ENCODE measurements at places on chromosomes 13 and 19.

- no peak for DNase-seq
Measured at GRCh38 chr13:112893207-112893569, 75.8 kb upstream of the MCF2L start.

GRCh38 chr19:47190167-47190727, 40.8 kb downstream of the BBC3 start:
- DNase-seq, result no peak

GRCh38 chr19:44303976-44304568, 753 bp downstream of the ZNF235 start:
- DNase-seq, result no peak

GRCh38 chr13:69461397-69461796, 646.2 kb upstream of the ATXN8OS start:
- no peak for DNase-seq

DNA sequence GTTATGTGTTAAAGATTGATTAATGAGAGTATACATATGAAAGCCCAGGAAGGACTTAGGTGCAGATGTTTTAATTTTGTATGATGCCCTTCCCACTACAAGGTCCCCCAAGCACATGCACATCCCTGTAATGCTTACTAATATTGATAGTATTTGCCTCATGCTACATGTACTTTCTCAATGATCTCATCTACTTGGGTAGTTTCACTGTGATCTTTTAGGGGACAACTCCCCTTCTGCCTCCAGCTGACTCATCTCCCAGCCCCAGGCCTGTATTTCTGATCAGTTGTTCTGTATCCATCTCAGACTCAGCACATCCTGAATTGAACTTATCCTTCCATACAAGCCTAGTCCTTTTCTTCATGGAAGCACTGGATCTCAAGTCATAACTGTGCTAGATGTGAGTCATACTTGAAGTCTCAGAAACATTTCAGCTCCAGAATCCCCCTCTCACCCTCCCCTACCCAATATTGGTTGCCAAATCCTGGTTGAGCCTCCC, 49.4 kb upstream of the INTS6 start:
- no peak for DNase-seq

- no peak for DNase-seq
Measured at GRCh38 chr19:52936954-52937325, 13.7 kb upstream of the ZNF888 start.

DNA sequence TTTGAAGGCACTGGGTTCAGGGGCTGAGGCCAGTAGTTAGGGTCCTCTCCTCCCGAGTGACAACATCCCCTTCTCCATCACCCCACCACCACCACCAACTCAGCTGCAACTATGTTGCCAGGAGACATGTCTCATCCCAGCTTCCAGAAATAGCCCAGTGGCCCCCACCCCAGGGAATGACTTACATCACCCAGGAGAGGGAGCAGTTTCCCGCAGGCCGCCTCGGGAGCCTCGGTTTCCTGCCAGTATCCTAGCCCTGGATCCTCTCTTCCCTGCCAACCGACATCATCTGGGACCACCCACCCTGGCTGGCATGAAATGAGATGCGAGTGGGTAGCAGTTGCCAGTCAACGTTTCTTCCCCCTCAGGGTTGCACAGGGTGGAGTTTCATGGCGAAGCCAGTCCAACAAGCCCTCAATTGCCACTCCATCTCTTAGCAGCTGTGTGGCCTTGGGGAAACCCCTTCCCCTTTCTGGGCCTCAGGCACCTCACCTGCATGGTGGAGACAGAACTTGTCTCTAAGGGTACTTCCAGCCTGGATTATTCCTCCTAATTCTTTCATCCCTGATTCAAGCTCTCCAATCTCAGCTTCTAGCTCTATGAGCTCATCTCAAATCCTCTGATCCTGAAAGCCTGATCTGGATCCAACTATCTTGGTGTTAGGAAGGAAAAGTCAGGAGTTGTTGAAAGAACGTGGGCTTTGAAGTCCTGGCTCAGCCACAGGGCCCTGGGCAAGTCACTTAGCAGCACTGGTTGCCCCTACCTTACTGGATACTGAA, 3.9 kb upstream of the GSK3A start:
- no peak for DNase-seq

DNA sequence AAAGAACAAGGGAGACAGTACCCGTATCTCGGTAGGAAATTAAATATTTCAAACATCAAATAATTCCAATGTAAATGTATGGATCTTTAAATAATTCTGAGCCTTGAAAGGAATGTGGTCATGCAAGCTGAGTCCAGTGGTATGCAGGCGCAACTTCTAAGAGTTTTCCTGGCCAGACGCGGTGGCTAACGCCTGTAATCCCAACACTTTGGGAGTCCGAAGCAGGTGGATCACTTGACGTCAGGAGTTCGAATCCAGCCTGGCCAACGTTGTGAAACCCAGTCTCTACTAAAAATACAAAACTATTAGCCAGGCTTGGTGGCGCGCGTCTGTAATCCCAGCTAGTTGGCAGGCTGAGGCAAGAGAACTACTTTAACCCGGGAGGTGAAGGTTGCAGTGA, 1.1 kb upstream of the ZNF845 start:
- DNase-seq, result no peak

GRCh38 chr19:1389033-1389940, 5.6 kb downstream of the NDUFS7 start:
- no peak for DNase-seq

DNA sequence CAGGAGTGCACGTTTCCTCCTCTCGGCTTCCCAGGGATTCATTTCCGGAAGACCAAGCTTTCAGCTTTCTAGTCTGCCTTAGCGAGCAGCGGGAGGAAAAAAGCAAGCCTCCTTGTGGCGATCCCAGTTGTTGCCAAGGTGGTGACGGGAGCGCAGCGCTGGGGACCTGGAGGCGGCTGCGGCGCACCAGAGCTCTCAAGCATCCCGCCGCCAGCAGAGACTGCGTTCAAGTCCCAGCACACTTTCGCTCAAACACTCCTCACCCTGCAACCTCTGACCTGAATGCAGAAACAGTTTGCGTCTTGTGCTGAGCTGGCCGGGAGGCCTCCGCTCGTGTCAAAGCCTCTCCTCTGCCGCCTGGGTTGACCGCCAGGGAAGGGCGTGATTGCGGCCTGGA, 4.9 kb downstream of the GSX1 start:
- no peak for DNase-seq

DNA sequence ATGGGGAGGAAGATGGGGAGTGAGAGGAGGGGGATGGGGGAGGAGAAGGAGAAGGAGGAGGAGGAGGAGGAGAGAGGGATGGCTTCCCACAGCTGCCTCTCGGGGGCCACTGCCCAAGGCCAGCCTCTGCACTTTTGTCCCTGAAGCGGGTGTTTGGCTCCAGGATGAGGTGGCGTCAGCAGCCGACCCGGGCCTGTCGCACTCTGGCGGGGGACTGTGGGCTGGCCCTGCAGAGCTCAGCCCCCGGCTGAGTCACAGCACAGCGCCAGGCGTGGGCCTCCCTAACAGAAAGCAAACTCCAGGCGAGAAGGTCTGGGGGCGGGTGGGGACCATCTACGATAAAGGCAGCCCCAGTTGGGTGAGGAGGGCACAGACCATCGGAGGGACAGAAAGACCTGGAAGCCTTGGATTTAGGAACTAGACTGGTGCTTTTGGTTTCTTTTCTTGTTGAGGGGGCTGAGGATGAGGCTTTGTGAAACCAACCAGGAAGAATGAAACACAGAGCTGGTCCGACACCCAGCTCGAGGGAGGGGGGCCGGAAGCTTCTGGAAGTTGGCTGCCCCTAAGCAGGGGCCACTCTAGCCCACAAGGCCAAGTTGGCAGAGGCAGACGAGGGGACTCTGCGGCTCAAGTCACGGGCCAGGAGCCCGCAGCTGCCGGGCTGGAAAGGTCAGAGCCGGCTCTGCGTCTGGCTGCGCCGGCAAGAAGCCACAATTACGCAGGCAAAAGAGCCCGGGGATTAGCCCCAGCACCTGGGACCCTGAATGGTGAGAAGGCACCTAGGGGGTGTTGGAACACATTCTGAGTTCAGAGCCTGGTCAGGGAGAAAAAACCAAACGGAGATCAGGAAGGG, 18.2 kb downstream of the LSM4 start:
- DNase-seq, result peak; percentile 83

- DNase-seq, result no peak
Measured at GRCh38 chr13:50721672-50721992, 121.9 kb downstream of the DLEU7 start.

GRCh38 chr19:44856421-44857083, 10.5 kb downstream of the NECTIN2 start:
- DNase-seq, result no peak

DNA sequence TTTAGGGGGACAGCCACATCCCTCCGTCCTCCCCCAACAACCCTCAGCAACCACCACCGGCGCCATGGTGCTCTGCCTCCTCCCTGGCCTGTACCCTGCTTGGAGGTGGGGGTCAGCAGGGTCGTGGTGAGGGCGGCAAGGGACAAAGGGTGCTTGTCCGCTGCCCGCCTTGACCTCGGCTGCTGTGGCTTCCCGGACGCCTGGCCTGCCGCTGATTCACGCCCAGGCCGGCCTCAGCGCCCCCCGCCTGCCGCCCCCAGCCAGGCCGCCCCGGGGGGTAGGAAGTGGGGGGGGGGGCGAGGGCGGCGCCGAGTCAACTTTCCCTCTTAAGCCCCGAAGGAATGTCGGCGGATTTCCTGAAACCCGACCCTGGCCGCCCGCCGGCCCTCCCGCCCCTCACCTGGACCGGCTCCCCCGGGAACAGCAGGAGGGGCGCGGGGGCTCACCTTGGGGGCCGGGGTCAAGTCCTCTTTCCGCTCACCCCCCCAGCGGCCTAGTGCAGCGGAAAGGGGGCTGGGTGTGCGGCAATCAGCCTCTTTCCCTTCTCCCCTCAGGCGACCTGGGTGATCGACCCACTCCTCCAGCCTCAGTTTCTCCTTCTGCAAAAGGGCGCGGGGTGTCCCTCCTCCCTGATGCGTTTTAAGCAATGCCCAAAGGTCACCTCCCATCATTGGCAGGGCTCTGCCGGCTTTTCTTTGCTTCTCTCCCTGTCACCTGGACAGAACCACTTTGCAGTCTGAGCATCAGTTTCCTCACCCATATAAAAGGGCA, 1.9 kb upstream of the TMEM59L start:
- DNase-seq, result no peak

- no peak for DNase-seq
Measured at GRCh38 chr13:109859216-109859835, 72.9 kb upstream of the IRS2 start.

- no peak for DNase-seq
Measured at GRCh38 chr13:98853771-98854221, 101.3 kb upstream of the SLC15A1 start.

GRCh38 chr19:4375164-4376027, 25.0 kb downstream of the SH3GL1 start:
- DNase-seq, result no peak

DNA sequence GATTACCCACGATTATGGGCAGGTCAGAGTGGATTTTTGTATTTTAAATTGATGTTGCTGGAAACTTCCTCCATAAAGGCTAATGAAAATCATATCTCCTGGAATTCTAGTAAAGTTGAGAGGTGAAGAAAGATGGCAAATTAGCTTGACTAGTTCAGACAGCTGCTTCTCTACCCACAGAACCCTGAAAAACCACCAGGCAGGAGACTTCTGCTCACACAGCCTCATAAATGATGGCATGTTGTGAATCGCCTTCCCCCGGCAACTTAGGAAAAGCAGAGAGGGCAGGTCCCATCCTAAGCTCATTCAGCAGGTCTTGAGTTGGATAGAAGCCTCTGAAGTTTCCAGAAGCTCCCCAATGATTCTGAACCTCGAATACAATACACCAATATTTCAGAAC, 87.6 kb upstream of the SLC7A1 start:
- no peak for DNase-seq

DNA sequence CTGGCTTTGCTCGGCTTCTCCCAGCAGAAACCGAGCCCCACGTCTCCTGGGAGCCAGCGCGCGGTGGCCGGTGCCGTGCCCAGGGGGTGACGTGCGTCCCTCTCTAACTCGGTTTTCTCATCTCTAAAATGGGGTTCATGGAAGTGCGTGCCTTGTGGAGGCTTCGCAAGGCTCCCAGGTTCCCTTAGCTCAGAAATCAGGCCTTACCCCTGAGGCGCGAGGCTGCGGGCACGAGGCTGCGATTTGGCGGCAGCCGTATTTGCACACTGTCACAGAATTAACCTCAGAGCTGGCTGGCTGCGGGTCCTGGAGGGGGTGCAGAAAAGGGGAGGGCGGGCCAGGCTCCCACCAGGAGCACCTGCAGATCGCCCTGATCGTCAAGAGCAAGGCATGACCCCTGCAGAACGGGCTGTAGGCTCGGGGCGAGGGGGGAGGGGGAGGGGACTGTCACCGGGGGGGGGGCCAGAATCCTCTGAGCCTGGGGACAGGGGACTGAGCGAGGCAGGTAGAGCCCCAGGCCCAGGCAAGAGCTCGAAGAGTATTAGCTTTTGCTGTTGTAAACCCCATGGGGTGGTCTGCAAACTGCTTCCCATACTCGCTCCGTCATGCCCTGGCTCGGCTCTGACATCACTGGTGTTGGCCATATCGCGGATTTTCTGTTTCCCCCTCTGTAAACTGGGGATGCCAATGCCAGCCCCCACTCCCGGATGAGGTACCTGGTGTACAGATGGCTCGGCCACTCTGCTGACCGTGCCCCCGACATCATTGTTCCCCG, 62.2 kb downstream of the CCNE1 start:
- DNase-seq, result no peak

- DNase-seq, result no peak
Measured at GRCh38 chr13:106796280-106797047, 228.5 kb upstream of the ARGLU1 start.

DNA sequence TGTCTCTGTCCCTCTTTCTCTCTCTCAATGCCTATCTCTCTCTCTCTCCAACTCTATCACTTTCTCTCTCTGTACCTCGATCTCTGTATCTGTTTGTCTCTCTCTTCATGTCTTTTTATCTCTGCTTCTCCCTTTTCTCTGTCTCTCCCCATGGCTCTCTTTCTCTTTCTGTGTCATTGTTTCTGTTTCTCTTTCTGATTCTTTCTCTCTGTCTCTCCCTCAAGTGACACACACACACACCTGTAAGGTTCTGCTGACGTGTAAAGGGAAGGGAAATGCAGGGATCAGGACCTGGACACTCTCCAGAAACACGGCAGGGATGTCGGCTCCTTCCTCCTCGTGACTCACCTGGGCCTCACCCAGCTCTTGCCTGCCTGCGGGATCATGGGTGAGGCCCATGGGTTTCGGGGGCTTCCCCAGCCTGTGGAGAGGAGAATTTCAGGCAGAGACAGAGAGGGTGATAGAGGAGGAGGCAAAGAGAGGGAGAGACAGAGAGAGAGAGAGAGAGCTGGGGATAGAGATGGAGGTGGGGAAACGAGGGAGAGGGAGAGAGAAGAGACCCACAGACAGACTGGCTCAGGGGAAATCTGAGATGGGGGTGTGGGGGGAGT, 5.4 kb upstream of the PLAUR start:
- no peak for DNase-seq

DNA sequence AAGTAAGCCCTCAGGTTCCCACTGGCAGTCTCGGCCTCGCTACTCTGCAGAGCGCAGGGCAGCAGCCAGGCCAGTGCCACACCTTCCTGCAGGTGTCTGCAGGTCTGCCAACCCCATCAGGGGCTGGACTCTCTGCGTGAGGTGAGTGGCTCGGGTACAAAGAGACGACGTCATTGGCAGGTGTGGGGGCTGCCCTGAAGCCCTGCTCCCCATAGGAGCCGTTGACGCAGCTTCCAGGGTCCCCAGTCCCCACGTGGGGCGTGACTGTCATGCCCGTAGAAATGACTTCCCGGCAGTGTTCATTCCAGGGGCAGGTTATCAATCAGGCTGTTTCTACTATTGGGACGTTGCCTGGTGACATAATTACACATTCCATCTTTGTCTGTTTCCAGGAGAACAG, 15.3 kb upstream of the GJB6 start:
- no peak for DNase-seq
